DND-41 (cell line): ENCODE measurements at places on chromosomes 7 and 10.

GRCh38 chr10:18005445-18005780, 53.7 kb downstream of the SLC39A12 start:
- no peaks in the 10 kb centered on the region for H3K4me1 ChIP-seq
- H3K4me3 ChIP-seq: no peak overlapping the region
- no peaks in the 10 kb centered on the region for H3K27me3 ChIP-seq
- DNase-seq: no peak
- no peaks in the 10 kb centered on the region for H3K36me3 ChIP-seq
- no peak overlapping the region for H3K27ac ChIP-seq

DNA sequence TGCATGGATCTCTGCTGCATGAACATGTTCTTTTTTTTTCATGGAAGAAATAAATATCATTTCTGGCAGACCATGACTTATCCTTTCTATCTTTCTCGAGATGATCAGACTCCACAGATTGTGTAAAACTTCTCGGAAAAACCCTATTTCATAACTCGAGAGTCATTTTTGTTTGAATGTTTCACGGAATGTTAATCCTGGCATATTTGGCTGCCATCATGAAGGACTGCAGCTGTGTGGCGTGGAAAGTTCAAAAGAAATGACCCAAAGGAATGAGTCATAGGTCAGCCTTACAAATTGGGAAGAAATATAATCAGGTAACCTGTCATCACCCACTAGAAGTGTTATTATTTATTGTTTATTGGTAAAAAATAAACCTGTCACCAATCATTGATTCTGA, 566.8 kb downstream of the SDK1 start:
- no peaks in the 10 kb centered on the region for H3K4me1 ChIP-seq
- no peaks in the 10 kb centered on the region for H3K36me3 ChIP-seq
- H3K27me3 ChIP-seq: no peaks in the 10 kb centered on the region

GRCh38 chr7:135277161-135277560, 43.5 kb downstream of the STRA8 start:
- DNase-seq: no peak
- H3K36me3 ChIP-seq: no peaks in the 10 kb centered on the region
- H3K27ac ChIP-seq: no peak overlapping the region

GRCh38 chr7:7176406-7177043, 5.8 kb upstream of the C1GALT1 start:
- peaks cover 10% of the 10 kb centered on the region for H3K4me1 ChIP-seq
- H3K4me3 ChIP-seq: no peak overlapping the region
- no peak for DNase-seq
- H3K27me3 ChIP-seq: no peaks in the 10 kb centered on the region

- no peaks in the 10 kb centered on the region for H3K4me1 ChIP-seq
- no peak overlapping the region for H3K27ac ChIP-seq
Measured at GRCh38 chr10:121543545-121543944, 54.7 kb downstream of the FGFR2 start.

GRCh38 chr10:100333661-100334440, 3.8 kb upstream of the PKD2L1 start:
- no peak for DNase-seq
- no peak overlapping the region for H3K27ac ChIP-seq
- no peak overlapping the region for H3K4me3 ChIP-seq
- H3K27me3 ChIP-seq: peaks cover 35% of the 10 kb centered on the region
- peaks cover 5% of the 10 kb centered on the region; the same call in 1 of the 2 replicates for H3K4me1 ChIP-seq

GRCh38 chr7:30148951-30149459, 14.2 kb downstream of the MTURN start:
- no peak for DNase-seq
- no peak overlapping the region for H3K27ac ChIP-seq
- H3K4me1 ChIP-seq: no peaks in the 10 kb centered on the region
- no peak overlapping the region for H3K4me3 ChIP-seq

DNA sequence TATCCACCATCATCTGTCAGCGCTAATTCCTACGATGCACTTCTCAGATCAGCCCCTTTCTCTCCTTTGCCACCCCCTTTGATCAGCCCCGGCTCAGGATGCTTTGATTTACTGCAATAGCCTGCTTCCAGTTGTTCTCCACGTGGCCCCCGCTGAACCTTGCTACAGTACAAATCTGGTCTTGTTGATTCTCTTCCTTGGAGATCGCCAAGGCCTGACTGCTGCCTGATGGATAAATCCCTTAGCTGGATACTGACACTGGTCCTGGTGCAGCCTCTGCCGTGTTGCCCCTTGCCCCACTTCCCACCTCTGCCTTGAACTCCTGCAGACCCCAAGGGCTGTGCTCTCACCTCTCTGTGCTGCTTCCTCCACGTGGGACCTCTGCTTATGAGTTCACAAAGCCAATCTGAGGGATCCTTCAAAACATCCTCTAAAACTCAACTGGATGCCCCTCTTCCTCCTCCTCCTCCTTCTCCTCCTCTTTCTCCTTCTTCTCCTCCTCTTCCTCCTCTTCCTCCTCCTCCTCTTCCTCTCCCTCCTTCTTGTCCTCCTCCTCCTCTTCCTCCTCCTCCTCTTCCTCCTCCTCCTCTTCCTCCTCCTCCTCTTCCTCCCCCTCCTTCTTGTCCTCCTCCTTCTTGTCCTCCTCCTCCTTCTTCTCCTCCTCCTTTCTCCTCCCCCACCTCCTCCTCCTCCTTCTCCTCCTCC, 15.3 kb downstream of the PLXNA4 start:
- peaks cover 33% of the 10 kb centered on the region for H3K27me3 ChIP-seq
- no peak overlapping the region for H3K4me3 ChIP-seq
- H3K36me3 ChIP-seq: no peaks in the 10 kb centered on the region
- H3K4me1 ChIP-seq: no peaks in the 10 kb centered on the region
- H3K27ac ChIP-seq: no peak overlapping the region

GRCh38 chr10:93820434-93820833, 62.7 kb downstream of the LGI1 start:
- H3K27me3 ChIP-seq: peaks cover 10% of the 10 kb centered on the region
- no peak for DNase-seq
- no peaks in the 10 kb centered on the region for H3K36me3 ChIP-seq
- H3K4me1 ChIP-seq: no peaks in the 10 kb centered on the region
- H3K4me3 ChIP-seq: no peak overlapping the region

- no peak overlapping the region for H3K27ac ChIP-seq
- no peak overlapping the region for H3K4me3 ChIP-seq
- no peaks in the 10 kb centered on the region for H3K4me1 ChIP-seq
- peaks cover 12% of the 10 kb centered on the region for H3K36me3 ChIP-seq
Measured at GRCh38 chr10:125148528-125148927, 11.8 kb downstream of the CTBP2 start.

DNA sequence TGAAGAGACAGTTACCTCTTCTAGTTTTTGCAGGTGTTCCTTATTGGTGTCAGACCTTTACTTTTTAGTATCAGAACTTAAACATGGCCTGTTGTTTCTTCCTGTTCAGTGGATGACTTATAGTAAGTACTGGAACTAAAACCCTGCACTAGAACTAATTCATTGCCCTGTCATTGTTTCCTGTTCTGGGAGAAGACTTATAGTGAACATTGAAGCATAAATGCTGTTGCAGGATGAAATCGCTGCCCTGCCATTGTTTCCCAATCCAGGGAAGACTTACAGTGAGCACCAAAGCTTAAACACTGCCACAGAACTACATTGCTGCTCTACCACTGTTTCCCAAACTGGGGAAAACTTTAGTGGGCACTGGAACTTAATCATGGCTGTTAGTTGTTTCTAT, 13.1 kb downstream of the IPMK start:
- H3K27ac ChIP-seq: no peak overlapping the region
- H3K27me3 ChIP-seq: no peaks in the 10 kb centered on the region
- H3K36me3 ChIP-seq: peaks cover 6% of the 10 kb centered on the region; the same call in 1 of the 2 replicates

DNA sequence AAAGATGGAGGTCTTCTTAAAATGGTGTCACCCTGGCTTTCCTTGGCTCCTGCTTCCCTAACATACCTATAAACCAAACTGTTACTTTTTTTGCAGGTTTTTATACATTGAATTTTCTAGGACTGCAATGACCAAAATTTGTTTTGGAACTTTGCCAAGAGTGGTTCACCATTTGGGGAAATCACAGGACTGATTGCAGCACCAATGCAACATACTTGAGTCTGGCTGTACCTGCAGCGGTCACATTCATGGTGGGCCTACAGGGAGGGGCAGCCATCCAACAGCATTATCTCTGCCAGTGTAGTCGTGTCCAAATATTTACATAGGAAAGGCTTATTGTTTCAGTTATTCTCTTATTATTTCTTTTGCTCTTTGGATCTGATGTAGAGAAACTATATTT, 69.0 kb downstream of the HACD1 start:
- H3K27me3 ChIP-seq: no peaks in the 10 kb centered on the region
- H3K4me1 ChIP-seq: no peaks in the 10 kb centered on the region
- no peak for DNase-seq
- H3K4me3 ChIP-seq: no peak overlapping the region
- no peak overlapping the region for H3K27ac ChIP-seq
- H3K36me3 ChIP-seq: no peaks in the 10 kb centered on the region

DNA sequence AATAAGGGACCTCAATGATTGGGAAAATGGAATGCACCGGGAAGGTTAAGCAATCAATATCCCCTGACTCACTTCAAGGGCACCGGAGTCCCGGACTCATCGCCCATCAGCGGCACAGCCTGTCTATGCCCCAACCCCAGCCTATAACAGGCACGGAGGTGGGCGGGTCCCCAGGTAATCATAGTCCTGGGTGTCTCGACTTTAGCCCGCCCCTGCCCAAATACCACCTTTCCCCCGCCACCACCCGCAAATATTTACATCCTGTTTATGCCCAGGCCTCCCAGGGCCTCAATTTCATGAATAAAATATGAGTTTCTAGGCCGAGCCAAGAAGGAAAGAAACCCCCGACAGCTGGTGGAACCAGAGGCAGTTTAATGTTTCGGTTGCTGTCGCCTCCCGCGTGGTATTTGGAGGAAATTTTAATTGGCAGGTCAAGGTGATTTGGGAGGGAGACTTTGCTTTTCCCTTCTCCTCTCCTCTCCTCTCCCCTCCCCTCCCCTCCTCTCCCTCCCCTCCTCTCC, 15.6 kb upstream of the RFC2 start:
- no peaks in the 10 kb centered on the region for H3K27me3 ChIP-seq
- H3K4me1 ChIP-seq: peaks cover 6% of the 10 kb centered on the region; the same call in 1 of the 2 replicates
- peak overlapping the region; percentile 25; the same call in 1 of the 2 replicates for H3K27ac ChIP-seq
- no peaks in the 10 kb centered on the region for H3K36me3 ChIP-seq

- H3K36me3 ChIP-seq: no peaks in the 10 kb centered on the region
- DNase-seq: no peak
- H3K27ac ChIP-seq: no peak overlapping the region
Measured at GRCh38 chr7:90078921-90079320, 75.3 kb upstream of the STEAP1 start.

GRCh38 chr10:77513781-77514331, 123.8 kb downstream of the KCNMA1 start:
- no peak overlapping the region for H3K4me3 ChIP-seq
- H3K27me3 ChIP-seq: peaks cover 10% of the 10 kb centered on the region
- no peak overlapping the region for H3K27ac ChIP-seq
- H3K36me3 ChIP-seq: no peaks in the 10 kb centered on the region
- H3K4me1 ChIP-seq: no peaks in the 10 kb centered on the region

DNA sequence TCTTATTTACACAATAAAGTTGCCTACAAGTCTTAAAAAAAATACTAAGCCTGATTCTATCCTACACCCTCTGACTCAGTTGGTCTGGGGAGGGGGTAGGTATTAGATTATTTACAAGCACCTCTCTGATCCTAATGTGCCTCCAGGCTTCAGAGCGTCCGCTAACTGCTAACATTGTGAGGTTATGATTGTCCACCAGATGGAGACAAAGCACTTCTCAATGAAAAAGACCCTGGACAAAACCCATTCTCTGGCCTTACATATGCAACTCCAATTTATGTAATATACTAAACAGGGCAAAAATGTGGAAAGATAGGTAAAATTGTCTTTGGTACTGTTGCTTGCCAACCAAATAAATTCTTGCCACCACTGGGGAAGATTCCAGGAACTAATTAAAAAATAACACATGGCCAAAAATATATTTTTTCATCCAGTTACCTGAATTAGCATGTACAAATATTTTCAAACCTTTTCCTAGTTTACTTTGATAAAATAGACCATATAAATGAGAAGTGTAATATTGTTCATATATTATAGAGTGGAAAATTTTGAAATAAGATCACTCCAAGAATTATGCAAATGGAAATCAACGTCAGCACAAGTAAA, 92.4 kb downstream of the KIF20B start:
- H3K27ac ChIP-seq: no peak overlapping the region
- H3K4me3 ChIP-seq: no peak overlapping the region
- no peaks in the 10 kb centered on the region for H3K36me3 ChIP-seq
- 0 out of 2 replicates have a peak, but pooled peaks cover 6% of the 10 kb centered on the region for H3K4me1 ChIP-seq

GRCh38 chr7:391961-392524, 102.1 kb downstream of the FOXL3 start:
- H3K36me3 ChIP-seq: no peaks in the 10 kb centered on the region
- H3K4me1 ChIP-seq: no peaks in the 10 kb centered on the region
- no peaks in the 10 kb centered on the region for H3K27me3 ChIP-seq
- no peak overlapping the region for H3K4me3 ChIP-seq
- DNase-seq: no peak

DNA sequence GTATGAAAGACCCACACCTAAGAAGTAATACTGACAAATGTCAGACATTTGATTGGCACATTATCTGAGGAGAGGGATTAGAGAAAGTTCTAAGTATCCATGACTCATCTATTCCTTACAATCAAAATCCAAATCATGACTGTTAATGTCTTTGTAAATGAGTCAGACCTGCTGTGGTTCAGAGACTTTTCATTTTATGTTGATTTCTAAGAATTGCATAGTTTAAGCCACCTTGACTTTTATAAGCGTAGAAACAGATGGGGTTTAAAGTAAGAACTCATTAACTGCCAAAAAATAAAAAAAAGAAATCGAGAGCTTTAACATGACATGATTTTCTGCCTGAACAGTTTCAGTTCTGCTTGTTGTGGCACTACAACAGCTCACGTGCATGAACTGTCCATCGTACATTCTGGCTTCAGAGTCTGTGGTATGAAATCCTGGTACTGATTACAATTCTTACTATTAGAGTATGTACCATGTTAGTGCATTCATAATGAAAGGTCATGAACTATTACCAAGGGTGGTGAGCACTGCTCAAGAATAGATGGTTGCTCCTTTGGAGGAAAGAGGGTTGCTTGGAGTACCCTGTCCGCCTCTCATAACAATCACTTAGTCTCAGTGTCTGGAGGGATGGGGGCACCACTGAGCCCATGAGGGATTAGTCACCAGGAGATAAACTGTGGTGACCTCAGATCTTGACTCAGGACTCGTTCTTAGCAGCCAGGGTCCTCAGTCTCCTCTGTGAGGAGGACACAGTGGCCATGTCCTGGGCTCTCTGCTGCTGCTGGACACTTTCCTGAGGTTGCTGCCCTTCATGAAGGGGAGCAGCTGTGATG, 42.2 kb downstream of the ACSM6 start:
- no peak overlapping the region for H3K4me3 ChIP-seq
- no peaks in the 10 kb centered on the region for H3K4me1 ChIP-seq
- H3K27ac ChIP-seq: no peak overlapping the region
- DNase-seq: no peak
- H3K36me3 ChIP-seq: no peaks in the 10 kb centered on the region

DNA sequence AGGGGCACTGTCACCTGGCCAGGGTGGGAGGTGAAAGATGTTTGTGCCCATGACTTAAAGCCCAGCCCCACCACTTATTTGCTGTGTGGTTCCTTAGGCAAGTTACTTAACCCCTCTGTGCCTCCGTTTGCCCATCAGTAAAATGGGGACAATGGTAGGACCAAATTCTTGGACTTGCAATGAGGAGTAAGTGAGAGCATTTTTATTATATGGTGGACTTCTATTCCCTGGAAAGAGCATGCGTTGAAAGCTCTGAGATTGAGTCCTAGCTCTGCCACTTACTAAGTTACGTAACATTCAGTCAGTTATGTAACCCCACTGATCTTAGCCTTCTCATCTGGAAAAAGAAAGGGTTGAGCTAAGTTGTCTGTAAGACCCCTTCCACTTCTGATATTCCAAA, 18.8 kb downstream of the VSIR start:
- H3K36me3 ChIP-seq: peaks cover 8% of the 10 kb centered on the region; the same call in 1 of the 2 replicates
- DNase-seq: no peak
- no peaks in the 10 kb centered on the region for H3K27me3 ChIP-seq
- H3K27ac ChIP-seq: 0 out of 2 replicates have a peak overlapping the region, but pooled peaks have one; percentile 16
- H3K4me1 ChIP-seq: peaks cover 59% of the 10 kb centered on the region
